Left renal cortex interstitium (tissue), 4 donors: ENCODE measurements at places on chromosomes 3 and 15.

DNA sequence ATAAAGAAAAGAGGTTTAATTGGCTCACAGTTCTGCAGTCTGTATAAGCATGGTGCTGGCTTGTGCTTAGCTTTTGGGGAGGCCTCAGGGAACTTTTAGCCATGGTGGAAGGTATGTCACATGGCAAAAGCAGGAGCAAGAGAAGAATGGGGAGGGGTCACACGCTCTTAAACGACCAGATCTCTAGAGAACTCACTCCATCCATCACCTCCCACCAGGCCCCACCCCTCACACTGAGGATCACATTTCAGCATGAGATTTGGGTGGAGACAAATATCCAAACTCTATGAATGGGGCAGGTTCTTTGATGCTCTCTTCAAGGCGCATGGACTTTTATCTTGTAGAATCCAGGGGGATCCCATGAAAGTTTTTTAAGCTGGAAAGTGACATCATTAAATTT lies 75.7 kb downstream of the ITPR1 start:
- DNase-seq, result no peak

DNA sequence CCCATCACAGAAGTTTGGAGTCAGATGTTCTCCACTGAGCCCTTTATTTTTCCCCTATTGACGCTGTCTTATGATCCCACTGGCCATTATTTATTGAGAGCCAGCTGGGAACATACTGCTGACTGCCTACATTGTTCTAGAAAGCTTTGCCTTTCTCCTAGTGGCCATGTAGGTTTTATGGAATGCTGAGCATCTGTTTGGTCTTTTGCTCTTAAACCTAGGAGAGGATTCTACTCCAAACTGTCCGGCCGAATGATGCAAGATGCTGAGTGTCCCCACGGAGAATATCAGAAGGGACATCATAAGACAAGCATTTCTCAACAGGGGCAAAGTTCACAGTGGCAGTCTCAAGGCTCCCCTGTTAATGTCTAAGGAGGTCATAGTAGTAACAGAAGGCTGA lies 171.4 kb downstream of the ARRDC4 start:
- DNase-seq, result no peak

- no peak for DNase-seq
Measured at GRCh38 chr15:95795386-95795785, 535.1 kb upstream of the NR2F2 start.

- DNase-seq, result no peak
Measured at GRCh38 chr3:98514948-98515347, 7.8 kb downstream of the CLDND1 start.

GRCh38 chr15:75684648-75685047 lies 28.0 kb downstream of the CSPG4 start:
- DNase-seq, result no peak

DNA sequence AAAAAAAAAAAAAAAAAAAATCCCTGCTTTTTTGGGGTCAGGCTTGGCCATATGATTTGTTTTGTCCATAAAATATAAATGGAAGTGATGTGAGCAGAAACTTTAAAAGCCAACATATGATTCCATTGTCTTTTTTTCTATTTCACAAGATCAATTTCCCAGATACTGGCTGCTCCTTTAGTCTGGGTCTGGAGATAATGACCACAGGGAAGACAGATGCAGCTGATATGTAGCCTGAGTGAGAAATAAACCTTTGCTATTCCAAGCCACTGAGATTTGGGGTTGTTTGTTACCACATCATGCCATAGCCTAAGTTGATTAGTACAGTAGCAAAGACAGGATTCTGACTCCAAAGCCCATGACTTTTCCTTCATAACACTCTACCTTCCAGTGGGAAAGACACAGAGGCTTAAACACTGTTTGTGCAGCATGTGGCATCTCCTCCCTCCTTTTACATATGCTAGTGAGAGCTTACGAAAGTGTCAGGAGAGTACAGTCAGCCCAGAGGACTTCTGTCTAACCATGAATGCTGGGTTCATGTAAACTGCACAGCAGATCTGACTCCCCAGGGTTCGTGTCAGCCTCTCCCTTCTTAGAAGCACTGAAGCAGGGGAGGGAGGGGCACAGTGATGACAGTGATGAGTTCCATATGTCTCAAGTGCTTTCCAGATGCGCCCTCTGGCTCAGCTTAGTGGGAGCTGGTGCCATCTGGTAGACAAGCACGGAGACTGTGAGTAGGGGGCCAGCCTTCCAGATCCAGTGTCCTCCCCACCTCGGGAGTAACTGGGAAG lies 36.7 kb upstream of the SLC7A14 start:
- DNase-seq, result peak; percentile 81
